ENCODE measurements at places on chromosomes 7 and 10.
A peak's percentile ranks its signal among the peaks of the same experiment; 100 is the strongest.

DNA sequence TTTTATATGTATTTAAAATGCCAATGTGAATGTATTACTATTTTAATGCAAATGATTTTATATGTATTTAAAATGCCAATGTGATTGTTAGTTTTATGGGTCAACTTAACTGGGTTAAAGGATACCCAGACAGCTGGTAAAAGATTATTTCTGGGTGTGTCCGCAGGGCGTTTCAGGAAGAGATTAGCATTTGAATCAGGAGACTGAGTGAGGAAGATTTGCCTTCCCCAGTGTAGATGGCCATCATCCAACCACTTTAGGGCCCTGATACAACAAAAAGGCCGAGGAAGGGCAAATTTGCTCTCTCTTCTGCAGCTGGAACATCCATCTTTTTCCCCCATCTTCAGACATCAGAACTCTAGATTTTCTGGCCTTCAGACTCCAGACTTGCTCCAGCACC lies 116.2 kb downstream of the BAMBI start:
- no peak for DNase-seq

- no peak for DNase-seq
Measured at GRCh38 chr7:4240042-4240441, 442.1 kb upstream of the FOXK1 start.

DNA sequence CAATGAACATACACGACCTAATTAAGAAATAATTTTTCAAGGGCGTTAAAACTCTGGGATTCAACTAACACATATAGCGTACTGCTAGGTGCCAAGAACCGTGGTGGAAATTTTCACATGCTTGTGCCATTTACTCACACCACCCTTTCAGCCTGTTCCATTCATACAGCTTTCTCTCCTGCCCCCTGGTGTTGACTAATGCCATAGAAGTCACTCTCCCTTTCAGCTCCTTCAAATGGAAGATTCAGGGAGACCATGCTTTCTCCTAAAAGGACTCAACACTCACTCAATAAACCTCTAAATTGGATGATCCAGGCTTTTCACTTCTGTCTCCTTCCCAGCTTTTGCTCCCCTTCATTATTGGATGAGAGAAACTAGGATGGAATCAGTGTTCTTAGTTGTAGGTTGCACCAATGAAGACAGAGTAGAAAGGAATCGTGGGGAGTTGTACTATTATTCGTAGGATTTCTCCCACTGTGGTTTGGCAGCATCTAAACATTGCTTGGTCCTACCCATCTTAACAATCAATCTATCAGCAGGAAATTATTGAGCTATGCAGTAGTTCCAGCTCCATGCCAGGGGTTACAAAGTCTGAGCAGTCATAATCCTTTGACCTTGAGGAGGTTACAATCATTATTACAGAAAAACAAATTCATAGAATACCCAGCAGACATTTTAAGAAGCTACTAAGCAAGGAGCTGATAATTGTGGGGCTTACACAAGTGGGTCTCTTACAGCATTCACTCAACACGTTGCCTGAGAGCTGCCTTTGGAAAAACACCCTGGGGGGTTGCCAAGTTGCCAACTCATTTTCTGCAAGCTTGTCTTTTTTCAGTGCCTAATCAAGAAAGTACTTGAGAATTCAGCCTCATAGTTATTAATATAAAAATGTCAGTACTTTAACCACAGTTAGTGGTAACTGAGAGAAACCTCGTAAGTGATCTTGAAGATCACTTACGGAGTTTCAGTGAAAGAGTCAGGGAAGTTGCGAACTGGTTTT lies 2.8 kb upstream of the PPP1R3C start:
- DNase-seq, result peak; percentile 59

DNA sequence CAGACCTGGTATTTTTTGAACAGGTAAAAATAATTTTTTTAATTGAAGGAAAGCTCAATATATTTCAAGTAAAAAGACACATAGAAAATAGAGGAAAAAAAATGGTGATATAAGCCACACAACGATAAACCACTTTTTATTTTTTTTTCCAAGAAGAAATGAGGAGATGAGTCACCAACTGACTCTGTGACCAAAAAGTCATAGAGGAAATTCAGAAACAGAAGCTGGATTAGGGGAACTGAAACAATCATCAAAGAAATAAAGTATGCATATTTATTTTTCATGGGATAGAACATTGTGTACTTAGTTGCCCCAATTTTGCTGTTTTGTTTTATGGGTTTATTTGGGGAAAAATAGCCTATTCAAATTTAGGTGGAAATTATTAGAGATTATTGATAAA lies 176.8 kb upstream of the AGR3 start:
- DNase-seq, result no peak

DNA sequence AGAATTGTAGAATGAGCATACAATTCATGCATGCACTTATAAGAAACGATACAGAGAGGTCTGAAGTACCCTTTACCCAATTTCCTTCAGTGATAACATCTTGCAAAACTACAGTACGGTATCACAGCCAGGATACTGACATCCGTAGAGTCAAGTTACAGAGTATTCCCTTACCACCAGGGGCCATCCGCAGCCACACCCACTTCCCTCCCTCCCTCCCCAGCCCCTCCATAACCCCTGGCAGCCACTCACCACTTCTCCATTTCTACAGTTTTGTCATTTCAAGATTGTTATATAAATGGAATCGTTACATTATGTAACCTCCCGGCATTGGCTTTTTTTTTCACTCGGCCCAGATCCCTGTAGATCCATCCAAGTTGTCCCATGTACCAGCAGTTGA lies 113.6 kb upstream of the RET start:
- DNase-seq, result no peak

GRCh38 chr7:108142180-108142579 lies 12.0 kb upstream of the LAMB4 start:
- DNase-seq, result no peak

- DNase-seq, result no peak
Measured at GRCh38 chr10:125062914-125063230, 97.5 kb downstream of the CTBP2 start.

DNA sequence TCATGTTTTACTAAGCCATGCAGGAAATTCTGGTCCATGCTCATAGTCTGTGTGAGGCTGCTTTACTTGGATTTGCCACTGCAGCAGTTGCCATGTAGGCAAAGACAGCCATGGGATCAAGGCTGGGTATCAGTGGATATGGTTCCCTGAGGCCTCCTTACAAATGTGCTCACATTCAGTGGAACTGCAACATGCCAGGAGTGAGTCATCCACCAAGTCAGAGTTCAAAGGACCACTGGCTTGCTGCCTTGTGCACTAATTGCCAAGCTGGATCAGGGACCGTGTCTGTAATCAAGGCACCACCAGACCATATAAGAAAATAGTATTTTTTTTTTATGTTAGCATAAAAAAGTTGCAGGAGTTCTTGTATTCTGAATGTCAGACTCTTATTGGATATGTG lies 101.0 kb downstream of the CDCA7L start:
- DNase-seq, result no peak

DNA sequence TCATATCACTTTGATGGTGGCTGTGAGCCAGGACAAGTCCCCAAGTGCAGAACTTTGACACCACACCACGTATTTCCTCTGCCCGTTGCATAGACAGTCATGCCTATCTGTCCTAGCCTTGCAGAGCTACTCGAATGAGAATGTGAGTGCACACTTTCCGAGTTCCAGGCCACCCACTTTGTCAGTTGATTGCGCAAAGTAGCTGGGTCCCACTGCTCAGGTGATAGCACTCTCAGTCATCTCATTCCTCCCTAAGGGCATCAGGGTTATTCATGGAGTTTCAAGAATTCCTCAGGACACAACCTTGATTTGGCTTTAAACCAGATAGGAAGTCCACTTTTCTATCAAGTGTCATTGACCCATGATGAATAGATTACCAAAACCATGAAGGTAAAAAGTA lies 19.3 kb downstream of the LSM5 start:
- no peak for DNase-seq

GRCh38 chr10:21452203-21452602 lies 73.3 kb downstream of the SKIDA1 start:
- no peak for DNase-seq

- DNase-seq, result no peak
Measured at GRCh38 chr7:149109969-149110368, 16.2 kb downstream of the ZNF425 start.

DNA sequence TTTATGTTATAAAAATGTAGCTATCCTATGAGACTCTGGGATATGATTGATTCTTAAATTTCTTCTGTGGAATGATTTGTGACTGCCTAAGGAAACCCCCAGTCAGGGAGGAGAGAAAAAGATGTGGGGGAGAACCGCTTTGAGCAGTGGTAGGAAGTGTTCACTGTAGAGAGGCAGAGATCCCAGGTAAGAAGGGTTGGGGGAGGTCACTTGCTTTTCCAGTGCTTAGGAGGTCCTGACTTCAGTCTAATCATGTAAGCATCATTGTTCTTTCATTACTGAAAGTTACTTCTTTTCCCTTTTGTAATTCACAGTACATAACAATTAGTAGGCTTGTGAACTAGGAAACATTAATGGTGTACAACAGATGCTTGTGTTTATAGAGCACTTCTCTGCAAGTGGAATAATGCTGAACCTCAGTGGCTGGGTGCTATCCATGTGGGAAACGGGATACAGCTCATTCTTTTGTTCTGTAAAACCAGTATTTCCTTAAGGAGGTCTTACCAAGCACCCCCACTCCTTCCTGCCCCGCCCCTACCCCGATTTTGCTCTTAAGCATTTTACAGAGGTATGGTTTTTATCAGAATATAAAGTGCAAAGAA lies 165.4 kb downstream of the ST7 start:
- no peak for DNase-seq

DNA sequence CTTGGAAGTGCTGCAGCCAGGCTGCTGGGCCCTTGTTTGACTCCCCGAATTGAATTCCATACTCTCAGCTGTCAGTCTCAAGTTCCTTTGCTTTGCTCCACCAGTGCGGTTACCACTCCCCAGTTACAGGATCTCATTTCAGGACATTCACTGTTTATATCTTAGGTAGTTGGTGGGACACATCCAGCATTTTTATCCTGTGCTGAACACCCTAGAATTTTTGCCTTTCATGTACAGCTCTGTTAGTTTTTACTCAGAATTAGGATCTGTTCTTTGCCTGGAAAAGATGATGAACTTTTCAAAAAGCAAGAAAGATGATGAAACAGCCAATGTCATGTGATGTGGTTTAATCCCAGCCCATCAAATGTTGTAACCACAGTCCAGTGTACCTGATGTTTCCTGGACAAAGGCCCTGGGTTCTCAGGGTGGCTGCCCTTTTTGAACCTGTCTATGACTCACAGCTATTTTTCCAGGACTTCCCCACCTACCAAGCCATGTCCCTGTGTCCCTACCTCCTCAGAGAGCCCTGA lies 149.7 kb downstream of the NOC3L start:
- DNase-seq, result no peak

- no peak for DNase-seq
Measured at GRCh38 chr7:128027485-128027980, 3.7 kb downstream of the LRRC4 start.

DNA sequence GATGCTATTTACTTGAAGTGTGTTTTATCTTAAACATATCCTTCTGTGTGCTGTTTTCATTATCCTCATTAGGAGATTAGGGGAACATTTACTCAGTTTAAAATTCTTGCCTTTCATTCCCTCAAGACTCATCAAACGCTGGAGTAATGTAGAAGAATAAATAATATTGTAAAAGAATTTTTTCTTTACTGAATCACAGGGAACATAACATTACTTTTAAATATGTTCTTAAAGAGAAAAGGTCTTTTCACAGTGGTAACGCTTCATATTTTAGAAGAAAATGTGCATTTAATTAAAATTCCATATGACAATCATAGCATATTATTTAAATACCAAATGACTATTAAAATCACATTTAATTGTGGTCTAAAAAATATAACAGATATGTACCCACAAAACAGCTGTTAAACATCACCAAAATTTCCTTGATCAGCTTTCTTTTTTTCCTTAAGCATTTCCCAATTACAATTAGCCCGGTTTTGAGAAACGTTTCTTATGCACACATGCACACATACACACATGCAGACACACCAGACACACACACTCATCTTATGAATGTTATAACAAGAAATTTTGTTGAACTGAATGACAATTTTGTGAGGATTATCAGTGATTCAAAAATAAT lies 102.0 kb upstream of the GLI3 start:
- DNase-seq, result no peak

GRCh38 chr10:16996530-16996964 lies 133.1 kb downstream of the CUBN start:
- DNase-seq, result no peak

DNA sequence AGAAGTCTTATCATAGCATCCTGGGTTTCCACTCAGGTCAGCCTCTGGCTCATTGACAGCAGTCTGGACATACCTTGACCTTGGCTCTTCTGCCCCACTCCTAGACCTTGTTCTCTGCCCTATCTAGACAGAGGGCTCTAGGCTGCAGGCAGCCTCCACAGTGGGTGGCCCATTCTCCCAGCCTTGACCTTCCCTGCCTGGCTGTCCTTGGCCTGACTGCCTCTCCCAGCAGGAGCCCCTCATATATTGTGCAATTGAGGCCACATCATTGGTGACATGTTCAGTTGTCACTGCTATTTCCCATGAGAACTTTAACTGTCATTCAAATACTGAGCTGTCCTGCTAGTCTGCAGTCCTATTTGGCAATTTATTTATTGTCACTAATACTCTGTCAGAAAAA lies 503.4 kb downstream of the PLXNA4 start:
- DNase-seq, result no peak

DNA sequence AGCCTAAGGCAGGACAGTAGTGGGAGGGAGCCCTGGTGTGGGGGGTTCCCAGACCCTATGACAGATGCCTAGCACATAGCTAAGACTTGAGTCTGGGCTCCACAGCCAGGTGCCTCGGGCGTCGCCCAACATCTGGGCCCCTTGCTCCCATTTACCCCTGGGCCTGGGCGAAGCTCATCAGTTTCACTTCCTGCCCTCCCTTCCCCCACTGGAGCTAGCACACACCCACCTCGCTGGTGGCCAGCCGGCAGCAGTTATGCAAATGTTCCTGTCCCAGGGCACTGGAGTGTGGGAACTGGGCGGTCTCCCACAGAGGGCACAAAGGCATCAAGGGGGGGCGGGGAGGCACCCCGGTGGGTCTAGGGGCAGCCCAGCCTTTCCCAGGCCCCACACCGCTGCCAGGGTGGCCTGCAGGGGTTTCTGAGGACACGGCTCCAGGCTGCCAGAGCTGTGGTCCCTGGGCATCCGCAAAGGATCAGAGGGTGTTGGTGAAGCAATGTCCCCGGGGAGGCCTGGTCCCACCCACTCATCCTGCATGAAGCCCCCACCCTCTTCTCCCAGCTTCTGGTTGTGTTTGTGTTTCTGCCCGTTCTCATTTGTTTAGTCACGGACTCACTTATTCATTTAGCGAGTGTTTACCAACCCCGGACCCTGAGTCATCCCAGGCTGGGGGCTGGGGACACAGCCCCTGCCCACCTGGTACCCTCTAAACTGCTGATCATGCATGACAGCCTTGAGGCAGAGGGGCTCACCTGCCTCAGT lies 20.4 kb downstream of the SH2B2 start:
- DNase-seq, result peak; percentile 98

GRCh38 chr7:27359181-27360125 lies 116.9 kb downstream of the EVX1 start:
- DNase-seq, result no peak

GRCh38 chr10:5321273-5321672 lies 43.5 kb upstream of the UCN3 start:
- no peak for DNase-seq

- no peak for DNase-seq
Measured at GRCh38 chr10:36739884-36740445, 385.4 kb upstream of the ANKRD30A start.

GRCh38 chr7:23662124-23662983 lies 17.6 kb upstream of the FAM221A start:
- no peak for DNase-seq

Data from GM12865 (cell line).